ENCODE measurements at places on chromosomes 2 and 18.

GRCh38 chr2:122451040-122451439 is 695.6 kb downstream of the TSN start:
- no peak for DNase-seq

DNA sequence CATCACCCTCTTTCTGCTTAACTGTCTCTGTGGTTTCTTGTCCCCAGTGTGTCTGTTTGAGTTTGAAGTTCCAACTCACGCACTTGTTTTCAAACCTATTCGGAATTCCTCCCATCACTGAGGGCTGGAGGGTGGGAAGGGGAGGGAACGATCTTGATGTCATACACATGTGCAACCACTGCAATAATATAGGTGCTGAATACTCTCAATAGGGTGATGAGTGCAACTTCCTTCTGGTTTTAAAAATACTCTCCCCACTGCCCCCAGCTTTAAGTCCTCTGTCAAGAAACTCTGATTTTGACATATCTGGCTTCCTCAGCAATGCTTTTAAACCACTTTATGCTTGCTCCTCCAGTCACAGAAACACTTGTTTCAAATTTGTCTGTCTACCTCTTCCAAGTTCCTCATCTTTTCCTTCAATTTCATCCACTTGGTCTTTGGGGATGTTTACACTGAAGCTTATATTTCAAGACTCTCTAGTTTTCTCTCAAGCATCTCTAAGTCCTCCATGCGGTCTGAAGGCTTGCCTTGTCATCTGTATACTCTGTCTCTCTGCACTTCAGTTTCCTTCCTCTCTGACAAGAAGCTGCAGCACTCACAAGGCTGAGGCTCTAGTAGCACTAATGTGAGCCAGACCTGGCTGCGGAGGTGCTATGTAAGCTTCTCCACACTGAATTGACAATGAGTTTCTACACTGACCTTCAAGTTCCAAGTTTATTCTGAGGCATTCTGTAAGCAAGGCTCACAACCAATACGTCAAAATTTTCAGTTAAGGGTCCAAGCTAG is 422.3 kb downstream of the ZEB2 start:
- no peak for DNase-seq

- peak; percentile 51 for DNase-seq
These were observed 4.3 kb downstream of the RAX start for GRCh38 chr18:59268721-59269562.

DNA sequence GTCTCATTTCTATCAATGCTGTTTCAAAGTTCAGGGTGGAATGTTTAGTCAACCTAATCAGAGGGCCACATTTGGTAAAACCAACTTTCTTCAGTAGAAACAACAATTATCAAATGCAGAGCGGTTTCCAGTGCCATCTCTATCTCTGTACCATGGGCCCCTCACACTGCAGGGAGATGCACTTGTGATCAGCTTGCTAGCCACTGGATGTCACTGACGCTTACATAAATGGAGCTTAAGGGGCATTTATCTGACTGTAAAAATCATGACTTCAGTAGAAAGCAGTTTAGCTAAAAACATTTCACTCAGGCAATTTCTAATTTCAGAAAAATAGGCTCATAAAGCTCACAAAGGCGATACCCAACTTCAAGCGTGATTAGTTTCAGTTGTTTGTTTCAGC is 678.0 kb downstream of the ZEB2 start:
- no peak for DNase-seq

GRCh38 chr2:188345426-188345825 is 53.8 kb downstream of the GULP1 start:
- no peak for DNase-seq

DNA sequence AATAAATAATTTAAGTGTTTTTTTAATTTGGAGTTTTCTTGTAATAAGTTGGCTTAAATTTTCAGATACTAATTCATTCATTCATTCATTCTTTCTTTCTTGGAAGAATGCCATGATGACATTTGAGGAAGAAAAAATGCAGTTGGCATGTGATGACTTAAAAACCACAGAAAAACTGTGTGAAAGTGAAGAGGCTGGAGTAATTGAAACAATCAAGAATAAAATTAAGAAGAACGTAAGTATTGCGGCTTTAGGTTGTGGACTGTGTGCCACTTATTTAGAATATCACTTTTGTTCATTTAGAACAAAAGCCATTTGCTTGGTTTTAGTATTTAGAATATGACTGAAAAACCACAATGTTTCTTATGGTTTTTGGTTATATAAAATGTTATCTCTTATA is 51.4 kb downstream of the TTC39C start:
- DNase-seq = no peak

GRCh38 chr2:86466306-86466705 is 25.1 kb downstream of the KDM3A start:
- DNase-seq = no peak

DNA sequence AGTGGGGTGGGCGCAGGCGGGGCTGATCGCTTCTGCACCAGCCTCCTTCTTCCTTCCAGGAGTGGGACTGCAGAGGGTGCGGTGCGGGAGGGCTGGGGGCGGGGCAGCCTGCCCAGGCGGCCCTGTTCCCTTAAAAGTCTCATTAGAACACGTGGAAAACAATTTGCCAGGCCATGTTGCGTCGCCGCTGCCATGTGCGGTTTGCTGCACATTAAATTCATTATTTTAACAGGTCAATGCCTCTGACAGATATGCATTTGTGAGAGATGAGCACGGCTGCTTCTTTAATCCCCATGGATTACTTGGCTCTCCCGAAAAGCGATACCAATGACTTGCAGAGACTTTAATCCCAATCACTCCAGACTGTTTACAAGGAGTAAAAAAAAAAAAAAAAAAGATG is 139.0 kb downstream of the CELF4 start:
- DNase-seq = no peak

- no peak for DNase-seq
These were observed at the start of gene RAMP1 for GRCh38 chr2:237859533-237860272. Gene RAMP1, plus strand, starts transcription at chr2:237859623. Its CDS starts 53 bp downstream, at chr2:237859676.

DNA sequence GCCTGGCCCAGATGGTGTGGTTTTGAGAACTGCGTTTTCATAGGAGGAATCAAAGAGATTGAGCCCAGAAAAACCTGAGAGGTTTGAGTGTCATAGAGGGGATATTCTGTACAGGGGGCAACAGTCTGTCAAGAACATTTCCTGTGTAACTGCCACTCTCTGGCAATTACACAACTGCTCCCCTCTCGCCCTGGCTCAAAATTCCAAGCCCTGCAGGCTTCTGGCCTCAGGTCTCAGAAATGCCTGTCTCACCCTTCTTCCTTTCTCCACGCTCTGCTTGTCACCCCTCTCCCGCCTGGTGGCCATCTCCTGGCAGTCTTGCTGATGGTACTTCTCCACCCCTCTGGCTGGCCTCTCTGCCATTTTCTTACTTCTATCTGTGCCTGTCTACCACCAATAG is 4.0 kb downstream of the VAMP5 start:
- DNase-seq = no peak

GRCh38 chr2:157158111-157158510 is 99.4 kb upstream of the GALNT5 start:
- DNase-seq = no peak

DNA sequence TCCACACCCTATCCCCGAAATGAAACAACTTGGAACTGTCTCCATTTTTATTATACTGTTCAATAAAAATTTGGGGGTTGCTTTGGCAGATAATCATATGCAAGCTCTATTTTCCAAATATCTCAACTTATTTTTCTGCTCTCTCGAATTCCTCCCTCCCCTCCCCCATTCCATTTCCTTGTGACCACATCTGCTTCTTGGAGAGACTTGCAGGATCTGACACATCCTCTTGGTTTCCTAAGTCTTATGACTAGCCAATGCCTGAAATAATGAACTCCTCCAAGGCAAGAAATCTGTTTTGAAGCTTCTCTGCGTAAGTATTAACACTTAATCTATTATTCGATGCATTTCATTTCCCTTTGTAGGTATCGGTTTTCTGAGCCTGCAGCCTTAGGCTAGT is 16.1 kb downstream of the TGIF1 start:
- no peak for DNase-seq

GRCh38 chr2:70639841-70640436 is 86.3 kb upstream of the TGFA start:
- DNase-seq = no peak

DNA sequence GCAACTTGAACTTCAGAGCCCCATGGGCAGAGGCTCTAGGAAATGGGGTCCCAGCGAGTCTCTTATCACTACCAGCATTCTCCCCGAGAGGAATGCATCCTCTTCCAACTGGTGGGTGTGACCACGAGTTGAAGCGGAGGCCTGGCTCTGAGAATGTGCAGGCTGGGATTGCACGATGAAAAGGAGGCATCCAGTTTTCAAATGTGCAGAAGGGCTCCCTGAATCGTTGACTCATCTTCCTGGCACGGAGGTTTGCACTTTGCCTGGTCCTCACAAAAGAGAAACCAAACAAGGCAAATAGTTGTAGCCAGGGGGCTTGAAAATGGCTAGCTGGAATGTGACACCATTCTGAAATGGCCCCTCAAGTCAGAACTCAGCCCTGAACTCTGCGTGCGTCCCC is 216.7 kb downstream of the GLI2 start:
- DNase-seq = no peak

- no peak for DNase-seq
These were observed 118.3 kb downstream of the MGAT5 start for GRCh38 chr2:134372141-134372540.

DNA sequence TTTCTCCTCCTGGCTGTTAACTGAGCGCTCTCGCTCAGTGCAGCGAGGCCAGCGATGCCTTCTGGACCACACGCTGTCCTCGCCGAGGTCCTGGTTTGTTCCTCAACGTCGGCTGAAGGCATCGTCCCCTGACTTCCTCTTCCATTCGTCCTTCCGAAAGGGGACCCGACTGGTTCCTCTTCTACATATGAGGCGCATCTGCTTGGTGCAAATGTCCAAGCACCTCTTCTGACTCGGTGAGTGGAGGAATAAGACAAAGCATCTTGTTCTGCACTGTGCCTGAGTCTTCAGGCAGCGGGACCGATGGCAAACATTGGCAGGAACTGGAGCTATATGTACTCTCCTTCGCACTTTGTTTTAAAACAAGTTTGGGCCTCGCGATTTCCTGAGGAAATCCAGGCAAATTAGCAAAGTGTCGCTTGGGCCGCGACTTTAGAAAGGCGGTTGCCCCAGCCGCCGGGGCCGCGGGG is 621 bp upstream of the KCNS3 start:
- peak; percentile 26 for DNase-seq

- DNase-seq = no peak
These were observed 11.2 kb downstream of the KIAA2012 start for GRCh38 chr2:202084265-202084664.

DNA sequence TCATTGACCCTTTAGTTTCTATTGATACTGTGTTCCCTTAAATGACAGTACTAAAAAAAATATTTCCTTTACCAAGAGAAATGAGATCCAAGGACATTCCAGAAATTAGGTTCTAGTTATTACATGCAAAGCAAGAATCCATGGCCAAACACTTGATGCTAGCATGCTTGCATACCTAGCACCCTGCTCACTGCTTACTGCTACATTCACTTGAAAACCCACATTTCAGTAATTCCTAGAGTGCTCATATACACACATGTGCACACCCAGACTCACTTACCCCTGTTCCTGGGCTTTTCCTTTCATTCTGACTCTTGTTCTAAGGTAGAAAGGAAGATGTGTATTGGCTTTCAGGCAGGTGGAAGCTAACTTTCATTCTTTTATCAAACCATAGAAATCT is 395.9 kb downstream of the THSD7B start:
- no peak for DNase-seq

DNA sequence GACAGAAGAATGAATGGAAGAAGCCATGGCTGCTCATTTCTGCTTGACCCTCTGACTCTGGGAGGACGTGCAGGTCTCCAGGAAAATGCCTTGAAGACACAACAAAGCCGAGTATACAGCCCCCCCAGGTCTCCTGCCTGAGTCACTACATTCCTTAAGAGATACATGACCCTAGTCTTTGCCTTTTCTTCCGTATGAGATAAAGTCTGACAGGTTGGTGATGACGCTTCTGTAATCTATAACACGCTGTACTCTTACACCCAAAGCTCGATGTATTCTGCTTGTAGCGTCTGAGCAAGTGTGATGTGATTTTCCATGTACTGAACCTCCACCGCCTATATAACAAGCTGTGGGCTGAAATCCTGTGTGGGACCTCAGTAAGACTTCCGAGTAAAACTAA is 77.3 kb downstream of the KCTD1 start:
- DNase-seq = no peak

- DNase-seq = no peak
These were observed 38.1 kb downstream of the CDH2 start for GRCh38 chr18:28138816-28139215.

DNA sequence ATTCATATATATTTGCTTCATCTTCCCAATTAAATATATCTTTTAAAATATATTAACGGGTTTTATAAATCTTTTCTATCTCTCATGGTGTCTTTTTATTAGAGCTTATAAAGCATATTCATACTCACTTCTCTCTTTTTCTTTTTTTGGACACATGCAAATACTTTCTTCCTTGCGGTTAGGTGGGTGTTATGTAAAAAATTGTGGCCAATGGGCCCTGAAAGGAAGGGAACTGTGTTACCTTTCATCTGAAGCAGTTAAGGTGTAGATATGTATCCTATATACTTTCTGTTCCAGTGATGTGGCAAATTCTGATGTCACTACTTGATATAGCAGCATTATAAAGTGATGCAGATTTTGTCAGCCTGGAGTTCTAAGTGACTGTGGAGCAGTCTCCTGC is 714.5 kb downstream of the PLCL1 start:
- DNase-seq = no peak

- DNase-seq = no peak
These were observed 76.1 kb upstream of the DNMT3A start for GRCh38 chr2:25417715-25418369.

- no peak for DNase-seq
These were observed 37.4 kb downstream of the XRCC5 start for GRCh38 chr2:216146573-216146972.

- no peak for DNase-seq
These were observed 1056.7 kb upstream of the FANCL start for GRCh38 chr2:59297816-59298215.

DNA sequence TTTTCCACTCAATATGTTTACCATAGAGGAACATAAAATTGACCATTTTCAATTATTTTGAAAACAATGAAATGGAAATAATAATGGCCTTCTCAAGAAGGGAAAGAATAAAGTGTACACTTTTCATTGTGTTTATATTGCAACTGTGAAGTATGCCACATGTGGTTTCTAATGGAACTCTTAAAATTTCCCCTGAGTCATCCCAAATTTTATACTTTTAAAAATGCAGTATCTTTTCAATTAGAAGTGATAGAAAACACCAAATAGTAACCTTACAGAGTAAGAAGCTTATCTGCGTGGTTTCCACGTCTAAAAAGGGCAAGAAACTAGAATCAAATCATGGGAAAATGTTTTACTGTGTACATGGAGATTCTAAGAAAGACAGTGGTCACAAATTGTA is 70.0 kb downstream of the SCG2 start:
- no peak for DNase-seq

DNA sequence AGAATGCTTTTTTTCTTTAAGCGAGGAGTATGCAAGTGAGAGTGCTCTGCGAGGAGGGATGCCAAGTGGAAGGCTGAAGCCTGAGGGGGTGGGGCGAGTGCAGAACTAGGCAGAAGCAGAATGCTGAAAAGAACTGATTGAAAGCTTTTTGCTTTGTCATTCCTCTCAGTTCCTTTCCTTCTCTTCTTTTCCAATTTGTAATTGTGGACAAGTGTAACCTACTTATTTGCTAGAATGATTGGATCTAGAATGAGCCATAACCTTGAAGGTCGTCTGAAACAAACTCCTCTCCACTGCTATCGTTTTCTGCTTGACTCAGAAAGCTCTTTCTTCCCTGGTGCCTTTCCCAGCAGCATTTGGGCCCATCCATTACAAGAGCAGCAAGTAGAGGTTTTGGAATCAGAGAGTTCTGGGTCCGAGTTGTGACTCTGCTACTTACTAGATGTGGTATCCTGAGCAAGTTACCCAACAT is 115.3 kb downstream of the METTL8 start:
- peak; percentile 66 for DNase-seq

- no peak for DNase-seq
These were observed 241.8 kb downstream of the NAPG start for GRCh38 chr18:10767658-10768057.
